ENCODE measurements at places on chromosomes 13 and 19.

DNA sequence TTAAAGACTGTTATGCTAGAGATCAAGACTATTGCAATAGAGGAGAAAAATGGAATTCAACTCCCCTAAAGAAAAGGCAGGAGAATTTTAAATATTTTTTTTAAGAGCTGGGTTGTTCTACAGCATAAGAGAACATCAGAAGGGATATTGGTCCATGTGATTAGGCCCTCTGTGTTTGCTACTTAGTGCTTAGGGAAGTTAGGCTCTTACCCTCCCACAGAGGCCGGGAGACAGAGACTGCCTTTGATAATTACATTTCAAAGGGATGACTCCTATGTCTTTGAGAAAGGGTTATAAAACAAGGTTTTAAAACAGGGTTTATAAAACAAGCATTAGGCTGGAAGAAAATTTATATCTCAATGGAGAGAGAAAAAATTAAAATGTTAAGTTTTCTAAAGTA is 1248.1 kb upstream of the PCDH20 start:
- no peak for DNase-seq

DNA sequence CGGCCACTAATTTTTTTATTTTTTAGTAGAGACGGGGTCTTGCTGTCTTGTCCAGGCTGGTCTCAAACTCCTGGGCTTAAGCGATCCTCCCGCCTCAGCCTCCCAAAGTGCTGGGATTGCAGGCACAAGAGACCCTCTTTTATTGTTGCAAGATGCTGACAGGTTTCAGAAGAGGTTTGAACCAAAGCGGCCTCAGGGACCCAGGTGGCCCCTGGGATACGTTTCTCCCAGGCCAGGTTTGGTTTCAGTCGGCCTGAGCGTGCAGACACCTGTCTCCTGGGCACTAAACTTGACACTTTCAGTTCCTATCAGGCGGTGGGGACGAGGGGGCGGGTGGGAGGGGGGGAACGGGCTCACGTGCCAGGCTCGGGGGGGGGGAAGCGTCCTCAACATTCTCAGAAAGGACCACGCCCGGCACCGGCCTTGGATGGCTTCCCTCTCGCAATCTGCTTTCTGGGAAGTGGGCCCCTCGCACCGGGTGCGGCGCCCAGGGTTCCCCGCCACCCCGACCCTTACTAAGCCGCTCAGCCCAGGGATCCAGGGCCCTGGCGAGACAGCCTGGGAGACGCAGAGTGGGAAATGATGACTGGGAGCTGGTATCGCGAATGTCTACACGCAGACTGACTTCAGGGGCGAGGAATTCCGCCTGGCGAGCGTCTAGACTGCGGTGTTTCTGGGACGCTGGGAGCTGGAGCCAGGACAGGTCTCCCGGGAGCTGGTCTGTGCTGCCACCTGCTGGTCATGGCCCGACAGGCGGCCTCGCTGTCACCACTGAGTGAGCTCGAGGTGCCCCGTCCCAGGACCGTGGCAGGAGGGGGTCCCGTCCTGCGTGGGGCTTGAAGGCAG is 91.6 kb downstream of the GNG7 start:
- no peak for DNase-seq

DNA sequence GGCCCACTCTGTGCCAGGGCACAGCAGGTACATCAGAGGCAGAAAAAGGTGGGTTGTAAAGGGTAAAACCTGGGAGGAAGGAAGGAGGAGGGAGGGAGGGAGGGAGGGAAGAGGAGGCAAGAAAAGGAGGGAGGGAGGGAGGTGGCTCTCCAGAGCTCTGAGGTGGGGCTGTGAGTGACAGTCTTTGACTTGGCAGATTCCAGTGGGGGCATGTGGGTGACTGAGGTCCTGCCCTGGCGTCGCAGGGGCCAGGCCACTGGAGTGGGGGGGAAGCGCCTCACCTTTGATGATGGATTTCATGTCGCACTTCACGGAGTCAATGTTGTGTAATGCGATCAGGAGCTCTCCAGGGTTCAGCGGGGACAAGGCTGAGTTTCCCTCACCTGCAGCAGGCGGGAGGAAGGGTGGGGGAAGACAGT is 6.0 kb upstream of the RSPH6A start:
- no peak for DNase-seq

DNA sequence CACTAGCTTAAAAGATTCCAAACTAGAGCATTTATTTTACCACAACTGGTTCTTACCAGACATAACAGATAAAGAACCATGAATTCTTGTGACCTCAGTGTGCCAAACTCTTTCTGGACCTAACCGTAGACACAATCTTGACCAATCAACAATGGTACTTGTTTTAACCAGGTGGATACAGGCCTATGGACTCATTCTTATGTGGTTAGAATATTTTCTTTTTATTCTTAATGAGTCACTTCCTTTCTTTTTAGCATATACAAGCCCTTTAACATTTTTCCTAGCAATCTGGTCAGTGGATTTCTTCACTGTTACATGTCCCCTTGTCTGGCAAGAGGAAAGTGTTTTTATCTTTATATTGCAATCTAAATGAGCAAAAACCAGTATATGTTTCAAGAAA is 792.1 kb upstream of the SPRY2 start:
- no peak for DNase-seq

GRCh38 chr13:99709134-99709533 is 207.9 kb downstream of the TM9SF2 start:
- DNase-seq = no peak

DNA sequence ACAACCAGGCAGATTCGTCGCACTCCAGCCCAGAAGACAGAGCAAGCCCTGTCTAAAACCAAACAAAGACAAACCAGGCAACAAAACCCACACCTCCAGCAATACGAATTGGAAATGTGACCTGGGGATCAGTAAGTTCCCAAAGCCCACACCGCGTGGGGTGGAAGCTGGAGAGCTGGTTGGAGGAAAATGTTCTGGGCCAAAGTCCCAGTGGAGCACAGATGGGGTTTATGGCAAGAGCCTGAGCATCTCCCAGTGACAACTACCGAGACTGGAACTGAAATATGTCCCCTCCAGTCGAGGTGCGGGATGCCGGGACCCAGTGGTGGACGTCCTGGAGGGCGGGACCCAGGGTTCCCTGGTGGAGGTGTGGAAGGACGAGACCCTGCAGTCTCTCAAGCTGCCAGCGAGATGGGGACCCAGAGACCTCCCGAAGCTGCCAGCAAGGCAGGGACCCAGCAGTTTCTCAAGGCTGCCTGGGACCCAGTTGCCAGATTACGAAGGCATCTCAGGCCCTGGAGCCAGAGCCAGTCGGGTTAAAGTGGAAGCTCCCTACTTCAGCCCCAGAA is 22.4 kb upstream of the CPAMD8 start:
- DNase-seq = no peak

DNA sequence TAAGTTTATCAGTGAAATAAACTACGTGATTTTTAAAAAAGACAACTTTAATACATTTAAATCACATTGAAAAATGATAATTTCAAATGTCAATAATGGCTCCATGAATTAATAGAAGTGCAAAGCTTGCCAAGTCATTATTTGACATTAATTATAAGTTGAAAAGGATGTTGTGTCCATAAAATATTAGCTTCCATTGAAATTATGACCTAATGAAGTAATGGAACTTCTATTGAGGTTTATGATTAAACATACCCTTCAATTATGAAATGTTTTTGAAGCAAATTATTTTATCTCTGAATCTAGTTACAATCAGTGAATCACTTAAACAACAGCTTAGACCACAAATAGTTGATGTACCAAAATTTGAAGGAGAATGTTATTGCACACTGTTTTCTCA is 144.2 kb downstream of the SLITRK6 start:
- no peak for DNase-seq

DNA sequence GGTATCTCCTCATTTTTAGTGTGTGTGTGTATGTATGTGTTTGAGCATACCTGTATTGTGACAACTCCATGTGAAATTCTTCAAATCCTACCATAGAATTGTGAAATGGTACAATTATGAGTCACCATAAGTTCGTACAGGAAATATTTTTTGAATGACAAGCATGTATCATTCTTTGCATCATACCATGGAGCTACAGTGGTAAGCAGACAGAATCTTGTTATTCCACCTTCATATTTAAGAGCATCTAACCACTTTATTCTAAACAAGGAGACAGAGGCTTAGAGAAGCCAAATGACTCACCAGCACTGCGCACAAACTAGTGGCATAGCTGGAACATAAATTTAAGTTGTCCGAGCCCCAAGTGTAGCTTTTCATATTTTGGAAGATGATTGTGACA is 4.5 kb upstream of the EPSTI1 start:
- no peak for DNase-seq

DNA sequence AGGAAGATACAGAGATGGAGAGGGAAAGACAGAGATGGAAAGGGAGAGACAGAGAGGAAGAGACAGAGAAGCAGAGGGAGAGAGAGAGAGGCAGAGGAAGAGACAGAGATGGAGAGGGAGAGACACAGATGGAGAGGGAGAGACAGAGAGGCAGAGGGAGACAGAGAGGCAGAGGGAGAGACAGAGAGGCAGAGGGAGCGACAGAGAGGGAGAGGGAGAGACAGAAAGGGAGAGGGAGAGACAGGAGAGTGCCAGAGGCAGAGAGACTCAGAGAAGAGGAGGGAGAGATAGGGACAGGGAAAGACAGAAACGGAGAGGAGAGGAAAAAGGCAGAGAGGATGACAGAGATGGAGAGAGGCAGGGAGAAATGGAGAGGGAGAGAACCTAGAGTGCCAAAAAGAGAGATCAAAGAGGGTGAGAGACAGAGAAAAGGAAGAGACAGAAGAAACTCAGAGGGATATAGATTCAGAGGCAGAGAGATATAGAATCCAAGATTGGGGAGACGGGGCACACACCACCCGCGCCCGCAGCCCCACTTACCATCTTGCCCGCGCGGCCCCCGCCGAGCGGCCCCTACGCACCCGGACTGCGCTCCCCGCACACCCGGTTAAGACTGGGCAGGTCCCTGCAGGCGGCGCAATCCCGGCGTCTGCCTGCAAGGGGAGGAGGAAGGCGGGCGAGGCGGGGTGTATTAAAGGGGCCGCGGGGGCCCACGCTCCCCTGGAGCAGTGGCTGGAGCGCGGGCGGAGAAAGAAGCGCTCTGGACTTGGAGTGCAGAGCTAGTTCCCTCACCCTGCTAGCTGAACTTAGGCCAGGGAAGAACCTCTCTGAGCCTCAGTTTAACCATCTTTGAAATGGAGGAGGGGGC is 10.7 kb downstream of the TM6SF2 start:
- DNase-seq = no peak

DNA sequence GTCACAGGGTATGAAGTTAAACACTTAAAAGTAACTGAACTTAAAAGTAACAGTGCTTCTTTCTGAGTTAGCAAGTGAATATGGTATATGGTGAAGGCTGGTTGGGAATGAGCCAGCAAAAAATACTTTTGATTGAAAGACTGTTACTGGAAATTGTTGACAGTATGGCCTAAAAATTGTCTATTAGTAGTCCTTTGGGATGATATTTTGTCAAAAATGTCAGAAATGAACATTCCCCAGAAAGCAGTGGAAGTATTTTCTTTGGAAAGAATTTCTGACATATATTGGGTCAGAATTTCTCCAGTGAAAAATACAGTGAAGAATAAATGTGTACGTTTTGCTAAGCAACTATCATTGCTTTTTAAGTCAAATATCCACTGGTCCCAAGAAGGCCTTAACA is 860.5 kb downstream of the PCDH9 start:
- no peak for DNase-seq

GRCh38 chr19:18796239-18796638 is 5.1 kb upstream of the COMP start:
- DNase-seq = no peak

GRCh38 chr13:21849323-21849722 is 178.4 kb downstream of the FGF9 start:
- DNase-seq = no peak

- no peak for DNase-seq
Observed at GRCh38 chr19:39211731-39212374, 7.8 kb upstream of the SYCN start.

- no peak for DNase-seq
Observed at GRCh38 chr13:114097212-114097892, 35.1 kb downstream of the RASA3 start.

- DNase-seq = no peak
Observed at GRCh38 chr13:49629947-49630346, 1.6 kb downstream of the ARL11 start.

DNA sequence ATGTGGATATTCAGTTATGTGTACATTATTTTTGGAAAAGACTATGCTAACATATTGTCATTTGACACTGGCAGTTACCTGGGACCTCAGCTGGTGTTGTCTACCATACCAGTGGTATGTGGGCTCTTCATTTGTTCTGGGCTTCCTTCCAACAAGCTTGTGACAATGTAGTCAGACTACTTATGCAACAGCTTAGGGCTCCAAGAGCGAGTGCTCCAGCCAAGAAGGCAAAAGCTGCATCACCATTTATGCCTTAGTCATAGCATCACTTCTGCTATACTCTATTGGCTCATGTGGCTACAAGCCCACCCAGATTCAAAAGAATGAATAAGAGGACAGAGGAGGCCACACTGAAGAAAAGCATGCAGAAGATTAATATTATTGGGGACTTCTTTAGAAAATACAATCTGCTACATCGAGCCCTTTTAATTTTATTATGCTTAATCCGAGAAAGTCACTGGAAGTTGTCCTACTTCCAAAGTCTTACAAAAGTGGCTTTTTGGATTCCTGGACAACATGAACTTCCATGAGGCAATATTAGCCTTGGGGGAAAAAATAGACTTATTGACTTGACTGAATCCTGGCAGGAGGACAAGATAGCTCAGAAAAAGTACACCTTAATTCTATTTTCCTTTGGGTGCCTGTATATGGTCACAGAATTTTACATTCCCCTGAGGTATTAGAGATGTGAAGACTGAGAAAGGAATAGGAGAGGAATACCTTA is 529.4 kb upstream of the HTR2A start:
- no peak for DNase-seq

DNA sequence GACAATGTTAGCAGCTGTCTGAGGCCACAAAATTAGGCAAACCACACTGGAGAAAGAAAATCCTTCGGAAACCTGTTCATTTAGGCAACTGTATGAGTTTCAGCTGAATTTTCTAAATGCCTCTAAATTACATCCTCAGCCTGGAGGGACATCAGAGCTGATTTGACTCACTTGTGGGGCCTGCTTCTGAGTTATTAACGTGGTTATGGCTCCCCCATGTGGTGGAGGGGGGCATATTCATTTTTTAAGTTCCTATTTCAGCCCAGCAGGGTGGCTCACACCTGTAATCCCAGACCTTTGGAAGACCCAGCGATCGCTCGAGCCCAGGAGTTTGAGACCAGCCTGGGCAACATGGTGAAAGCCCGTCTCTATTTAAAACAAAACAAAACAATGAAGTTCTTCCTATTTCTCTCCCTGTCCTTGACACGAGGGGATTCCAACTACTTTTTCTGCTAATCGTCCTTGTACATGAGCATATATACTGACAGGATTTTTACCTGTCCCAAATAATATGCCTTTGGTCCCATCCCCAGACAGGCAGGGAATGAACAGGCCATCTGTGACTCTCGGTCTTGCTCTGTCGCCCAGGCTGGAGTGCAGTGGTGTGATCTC is 31.5 kb upstream of the HIF3A start:
- peak; percentile 55 for DNase-seq

Data from renal cortex interstitium (tissue), 15 donors.